ENCODE measurements at places on chromosomes 1 and 21.
A peak's percentile ranks its signal among the peaks of the same experiment; 100 is the strongest.

DNA sequence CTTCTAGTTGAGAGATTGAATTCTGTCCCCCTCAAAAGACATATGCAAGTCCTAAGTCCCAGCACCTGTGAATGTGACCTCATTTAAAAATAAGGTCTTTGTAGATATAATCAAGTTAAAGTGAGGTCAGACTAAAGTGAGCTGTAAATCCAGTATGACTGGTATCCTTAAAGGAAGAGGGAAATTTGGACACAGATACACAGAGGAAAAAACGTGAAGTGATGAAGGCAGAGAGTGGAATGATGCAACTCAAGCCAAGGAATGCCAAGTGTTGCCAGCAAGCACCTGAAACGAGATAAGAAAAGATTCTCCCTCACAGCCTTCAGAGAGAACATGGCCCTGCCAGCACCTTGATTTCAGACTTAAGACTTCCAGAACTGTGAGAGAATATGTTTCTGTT lies 444.7 kb upstream of the VAMP3 start:
- DNase-seq: no peak

DNA sequence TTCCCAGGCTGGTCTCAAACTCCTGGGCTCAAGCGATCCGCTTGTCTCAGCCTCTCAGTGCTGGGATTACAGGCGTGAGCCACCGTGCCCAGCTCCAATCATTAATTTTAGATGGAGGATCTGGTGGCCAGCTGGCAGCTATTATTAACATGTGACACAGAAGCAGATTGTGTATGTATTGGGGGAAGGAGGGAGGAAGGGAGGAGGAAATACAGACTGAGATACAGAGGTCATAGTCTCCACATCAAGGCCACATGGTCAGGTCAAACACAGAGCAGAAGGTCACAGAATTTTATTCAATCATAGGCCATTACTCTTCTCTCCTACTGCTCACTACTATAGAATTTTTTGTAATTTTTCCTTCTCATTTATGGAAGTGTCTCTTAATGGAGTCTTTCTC lies 57.9 kb upstream of the ADORA3 start:
- DNase-seq: no peak

DNA sequence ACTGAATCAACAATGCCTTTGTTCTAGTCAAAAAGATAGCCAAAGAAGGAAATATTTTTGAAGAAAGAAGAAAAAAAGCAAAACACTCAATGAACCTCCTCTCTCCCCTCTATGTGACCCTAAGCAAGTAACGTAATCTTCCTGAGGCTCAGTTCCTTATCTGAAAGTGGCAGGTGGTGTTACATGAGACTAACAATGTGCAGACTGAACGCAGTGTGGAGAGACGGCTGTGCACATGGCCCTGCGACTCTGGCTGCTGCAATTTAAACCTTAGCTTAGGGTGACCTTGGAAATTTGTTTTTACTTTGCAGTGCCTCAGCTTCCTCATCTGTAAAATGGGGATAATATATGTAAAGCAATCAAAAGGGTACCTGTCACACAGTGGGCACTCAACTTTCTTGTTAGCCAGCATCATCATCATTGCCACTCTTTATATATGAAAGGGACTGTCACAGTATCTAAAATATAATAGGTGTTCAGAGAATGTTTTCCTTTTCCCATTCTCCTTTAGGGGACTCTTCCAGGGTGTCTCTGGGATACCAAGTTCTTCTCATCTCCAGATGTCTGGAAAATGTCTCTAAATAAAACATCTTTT lies 100.1 kb upstream of the JUN start:
- DNase-seq: peak; percentile 78

- DNase-seq: peak; percentile 52
Measured at GRCh38 chr1:39720094-39720999, 18.3 kb upstream of the PPIE start.

DNA sequence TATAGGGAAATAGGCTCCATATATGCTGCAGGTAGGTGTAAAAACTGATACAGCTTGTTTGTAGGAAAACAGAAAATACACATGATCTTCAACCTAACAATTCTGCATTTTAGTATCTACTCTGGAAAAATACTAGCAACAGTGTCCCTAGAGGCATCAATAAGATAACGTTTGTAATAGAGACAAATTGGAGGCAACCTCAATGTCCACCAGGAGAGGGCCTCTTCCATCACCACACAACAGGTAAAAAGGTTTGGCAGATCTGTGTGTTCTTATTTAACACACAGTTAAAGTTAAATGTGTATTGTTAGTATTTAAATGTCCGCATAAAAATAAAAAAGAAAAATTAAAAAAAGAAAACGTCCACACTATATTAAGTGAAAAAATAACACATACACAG lies 5.4 kb downstream of the EIF2D start:
- peak; percentile 22 for DNase-seq

Measured in MV-4-11 (cell line).